ENCODE measurements at places on chromosomes 1 and 21. TPM values are rescaled to one million over a fixed set of nuclear protein-coding genes. Genes with fewer than 3 reads are reported as not detected.

- H3K4me3 ChIP-seq: no peak overlapping the region
- no peak overlapping the region for H3K27ac ChIP-seq
- H3K36me3 ChIP-seq: no peaks in the 10 kb centered on the region
- DNase-seq: peak; percentile 36
These were observed 393.1 kb downstream of the BRINP3 start for GRCh38 chr1:190084552-190084951.

GRCh38 chr1:117077267-117077666 lies 17.1 kb downstream of the TTF2 start:
- H3K36me3 ChIP-seq: no peaks in the 10 kb centered on the region
- H3K27me3 ChIP-seq: no peaks in the 10 kb centered on the region
- H3K4me1 ChIP-seq: no peaks in the 10 kb centered on the region
- no peak overlapping the region for H3K27ac ChIP-seq
- no peak for DNase-seq

GRCh38 chr1:104780470-104781078 lies 1030.9 kb downstream of the AMY1C start:
- no peak overlapping the region for H3K27ac ChIP-seq
- H3K4me3 ChIP-seq: no peak overlapping the region
- H3K36me3 ChIP-seq: no peaks in the 10 kb centered on the region
- H3K4me1 ChIP-seq: no peaks in the 10 kb centered on the region
- no peaks in the 10 kb centered on the region for H3K27me3 ChIP-seq
- no peak for DNase-seq

DNA sequence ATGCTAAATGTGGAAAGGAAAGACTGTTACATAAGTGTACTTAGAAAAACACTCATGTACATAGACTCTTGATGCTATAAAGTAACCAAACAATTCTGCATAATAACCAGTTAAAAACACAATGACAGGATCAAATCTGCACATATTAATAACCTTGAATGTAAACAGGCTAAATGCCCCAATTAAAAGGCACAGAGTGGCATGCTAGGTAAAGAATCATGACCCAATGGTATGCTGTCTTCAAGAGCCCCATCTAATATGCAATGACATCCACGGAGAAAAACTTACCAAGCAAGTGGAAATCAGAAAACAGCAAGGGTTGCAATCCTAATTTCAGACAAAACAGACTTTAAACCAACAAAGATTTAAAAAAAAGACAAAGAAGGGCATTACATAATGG lies 644.8 kb upstream of the PKN2 start:
- no peaks in the 10 kb centered on the region for H3K27me3 ChIP-seq
- H3K4me3 ChIP-seq: no peak overlapping the region
- H3K4me1 ChIP-seq: no peaks in the 10 kb centered on the region
- H3K36me3 ChIP-seq: no peaks in the 10 kb centered on the region

- no peak for DNase-seq
- peaks cover 34% of the 10 kb centered on the region for H3K4me1 ChIP-seq
- peak overlapping the region; percentile 24 for H3K27ac ChIP-seq
- H3K27me3 ChIP-seq: no peaks in the 10 kb centered on the region
- no peaks in the 10 kb centered on the region for H3K36me3 ChIP-seq
These were observed 63.1 kb upstream of the KLHDC7A start for GRCh38 chr1:18417316-18418269.

DNA sequence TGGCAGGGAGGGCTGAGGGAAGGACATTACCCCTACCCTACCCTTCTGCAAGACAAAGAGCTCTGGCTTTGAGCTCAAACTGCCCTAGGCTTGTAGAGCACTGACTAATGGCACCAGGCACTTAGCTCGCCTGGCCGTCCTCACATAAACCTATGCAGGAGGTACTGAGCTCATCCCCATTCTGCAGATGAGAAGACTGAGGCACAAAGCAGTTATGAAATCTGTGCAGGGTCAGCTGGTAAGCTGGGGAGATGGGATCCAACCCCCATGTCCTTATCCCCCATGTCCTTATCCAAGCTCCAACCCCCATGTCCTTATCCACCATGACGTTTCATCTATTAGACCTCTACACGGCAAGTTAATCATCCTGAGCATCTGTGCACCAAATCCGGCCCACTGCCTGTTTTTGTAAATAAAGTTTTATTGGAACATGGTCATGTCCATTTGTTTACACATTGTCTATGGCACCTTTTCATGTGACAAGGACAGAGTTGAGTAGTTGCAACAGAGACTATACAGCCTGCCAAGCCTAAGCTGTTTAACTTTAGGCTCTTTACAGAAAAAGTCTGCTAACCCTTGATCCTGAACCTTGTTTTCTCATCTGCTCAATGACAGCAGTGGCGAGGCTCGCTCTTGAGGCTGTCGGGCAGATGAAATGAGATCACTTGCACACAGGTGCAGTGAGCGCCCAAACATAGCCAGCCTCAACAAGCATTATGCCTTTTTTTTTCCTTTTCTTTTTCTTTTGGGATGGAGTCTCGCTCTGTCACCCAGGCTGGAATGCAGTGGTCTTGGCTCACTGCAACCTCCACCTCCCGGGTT lies 86.8 kb downstream of the FBXO2 start:
- no peaks in the 10 kb centered on the region for H3K4me1 ChIP-seq
- DNase-seq: no peak
- H3K36me3 ChIP-seq: no peaks in the 10 kb centered on the region
- peaks cover 4% of the 10 kb centered on the region for H3K27me3 ChIP-seq
- H3K27ac ChIP-seq: no peak overlapping the region

DNA sequence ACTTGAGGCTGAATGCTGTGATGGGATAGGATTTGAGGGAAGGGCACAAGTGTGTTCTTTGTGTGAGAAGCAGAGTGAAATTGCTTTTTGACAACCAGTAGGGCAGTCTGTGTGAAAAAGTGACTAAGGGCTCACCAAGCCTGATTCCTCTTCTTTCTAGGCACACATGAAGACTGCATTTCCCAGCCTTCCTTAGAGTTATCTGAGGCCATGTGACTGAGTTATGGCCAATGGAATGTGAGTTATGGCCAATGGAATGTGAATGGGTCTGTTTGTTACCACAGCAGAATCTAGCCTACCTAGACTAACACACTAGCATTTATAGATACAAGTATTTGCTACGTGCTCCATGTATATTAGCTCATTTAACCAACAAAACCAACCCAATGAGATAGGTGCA lies 35.3 kb upstream of the DIRAS3 start:
- H3K4me3 ChIP-seq: no peak overlapping the region
- H3K4me1 ChIP-seq: no peaks in the 10 kb centered on the region
- no peak overlapping the region for H3K27ac ChIP-seq
- H3K27me3 ChIP-seq: no peaks in the 10 kb centered on the region
- H3K36me3 ChIP-seq: no peaks in the 10 kb centered on the region
- DNase-seq: no peak

- peak overlapping the region; percentile 79 for H3K4me3 ChIP-seq
- no peaks in the 10 kb centered on the region for H3K27me3 ChIP-seq
- no peaks in the 10 kb centered on the region for H3K4me1 ChIP-seq
- DNase-seq: peak; percentile 88
These were observed 1.8 kb upstream of the CDKN2C start for GRCh38 chr1:50968158-50968820.

DNA sequence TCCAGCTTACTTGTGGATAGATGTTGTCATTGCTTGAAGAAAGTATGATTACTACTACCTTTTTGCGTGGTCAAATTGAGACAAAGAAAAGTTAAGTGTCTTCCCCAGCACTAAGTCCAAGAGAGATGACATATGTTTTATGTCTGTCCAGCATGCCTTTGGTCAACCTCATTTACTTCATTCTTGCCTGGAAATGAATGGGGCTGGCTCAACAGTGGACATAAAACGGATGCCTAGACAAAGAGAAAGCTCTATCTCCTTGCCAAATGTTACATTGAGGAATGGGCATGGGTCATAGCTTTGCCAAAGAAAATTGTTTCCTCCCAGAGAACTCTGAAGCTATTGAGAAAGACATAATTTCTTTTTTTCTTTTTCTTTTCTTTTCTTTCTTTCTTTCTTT lies 82.4 kb upstream of the PLPPR4 start:
- H3K27me3 ChIP-seq: no peaks in the 10 kb centered on the region
- DNase-seq: no peak
- no peak overlapping the region for H3K27ac ChIP-seq
- no peaks in the 10 kb centered on the region for H3K36me3 ChIP-seq

- no peaks in the 10 kb centered on the region for H3K4me1 ChIP-seq
- no peak overlapping the region for H3K4me3 ChIP-seq
- DNase-seq: no peak
- no peaks in the 10 kb centered on the region for H3K36me3 ChIP-seq
- H3K27me3 ChIP-seq: no peaks in the 10 kb centered on the region
These were observed 7.1 kb downstream of the TCP10L start for GRCh38 chr21:32578107-32578691.

- no peaks in the 10 kb centered on the region for H3K27me3 ChIP-seq
- H3K4me1 ChIP-seq: peaks cover 13% of the 10 kb centered on the region
- H3K36me3 ChIP-seq: no peaks in the 10 kb centered on the region
- DNase-seq: peak; percentile 70
These were observed 105.9 kb upstream of the SLC45A1 start for GRCh38 chr1:8211883-8212579.

- DNase-seq: no peak
- no peaks in the 10 kb centered on the region for H3K36me3 ChIP-seq
- H3K27ac ChIP-seq: no peak overlapping the region
These were observed 187.6 kb upstream of the NRIP1 start for GRCh38 chr21:15252431-15252830.

GRCh38 chr1:108722292-108722691 lies 9.6 kb downstream of the FNDC7 start:
- peaks cover 31% of the 10 kb centered on the region for H3K4me1 ChIP-seq
- H3K4me3 ChIP-seq: no peak overlapping the region
- no peak overlapping the region for H3K27ac ChIP-seq
- H3K36me3 ChIP-seq: no peaks in the 10 kb centered on the region
- no peaks in the 10 kb centered on the region for H3K27me3 ChIP-seq
- DNase-seq: no peak

DNA sequence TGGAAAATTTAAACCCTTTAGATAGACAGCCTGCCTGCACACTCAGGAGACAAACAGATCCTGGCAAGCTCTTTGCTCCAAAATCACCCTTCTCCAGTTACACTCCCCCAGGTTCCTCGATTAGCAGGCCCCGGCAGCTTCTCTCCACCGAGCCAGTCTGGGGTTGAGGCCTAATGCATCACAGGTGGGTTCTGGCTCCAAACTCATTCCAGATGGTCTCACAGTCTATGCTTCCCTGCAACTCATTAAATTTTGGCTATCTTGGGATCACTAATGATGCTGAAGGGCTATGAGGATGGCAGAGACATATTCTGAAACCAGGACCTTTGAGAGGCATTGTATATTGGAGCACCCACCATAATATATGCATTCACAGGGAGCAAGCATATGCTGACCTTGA lies 559.8 kb upstream of the USP24 start:
- DNase-seq: no peak
- no peak overlapping the region for H3K27ac ChIP-seq
- H3K36me3 ChIP-seq: no peaks in the 10 kb centered on the region
- no peak overlapping the region for H3K4me3 ChIP-seq

GRCh38 chr1:188325211-188325610 lies 1496.5 kb downstream of the PLA2G4A start:
- no peak for DNase-seq
- H3K4me3 ChIP-seq: no peak overlapping the region
- H3K4me1 ChIP-seq: no peaks in the 10 kb centered on the region
- H3K36me3 ChIP-seq: no peaks in the 10 kb centered on the region

GRCh38 chr1:246597340-246597739 lies 31.1 kb downstream of the CNST start:
- no peak overlapping the region for H3K4me3 ChIP-seq
- no peak for DNase-seq
- H3K4me1 ChIP-seq: no peaks in the 10 kb centered on the region
- no peaks in the 10 kb centered on the region for H3K27me3 ChIP-seq
- no peaks in the 10 kb centered on the region for H3K36me3 ChIP-seq

GRCh38 chr1:99657213-99658030 lies 11.5 kb downstream of the PALMD start:
- no peaks in the 10 kb centered on the region for H3K27me3 ChIP-seq
- H3K27ac ChIP-seq: no peak overlapping the region
- no peak for DNase-seq
- H3K4me1 ChIP-seq: peaks cover 12% of the 10 kb centered on the region
- no peaks in the 10 kb centered on the region for H3K36me3 ChIP-seq
- H3K4me3 ChIP-seq: no peak overlapping the region

- no peaks in the 10 kb centered on the region for H3K27me3 ChIP-seq
- DNase-seq: no peak
- no peaks in the 10 kb centered on the region for H3K36me3 ChIP-seq
- no peaks in the 10 kb centered on the region for H3K4me1 ChIP-seq
- H3K4me3 ChIP-seq: no peak overlapping the region
These were observed 353.9 kb upstream of the C1orf174 start for GRCh38 chr1:4253935-4254334.

DPT gene
- total RNA-seq: not detected

RGS1 gene
- not detected for total RNA-seq

E2F2 gene
- total RNA-seq: 9.1 TPM

SLX9 gene
- 54.0 TPM for total RNA-seq

WNT3A gene
- 0.09 TPM for total RNA-seq

RXRG gene
- not detected for total RNA-seq

All from Caco-2 (cell line).